Posterior vena cava (tissue), 2 donors: ENCODE measurements at places on chromosomes 5 and 9. TPM values are rescaled to one million over a fixed set of nuclear protein-coding genes. Genes with fewer than 3 reads are reported as not detected.

- DNase-seq, result no peak
These were observed 29.2 kb upstream of the JAK2 start for GRCh38 chr9:4955836-4956235.

- DNase-seq, result no peak
These were observed 36.2 kb downstream of the GRIN3A start for GRCh38 chr9:101702257-101702656.

GRCh38 chr9:110591526-110591925 is 12.0 kb upstream of the SVEP1 start:
- no peak for DNase-seq

DNA sequence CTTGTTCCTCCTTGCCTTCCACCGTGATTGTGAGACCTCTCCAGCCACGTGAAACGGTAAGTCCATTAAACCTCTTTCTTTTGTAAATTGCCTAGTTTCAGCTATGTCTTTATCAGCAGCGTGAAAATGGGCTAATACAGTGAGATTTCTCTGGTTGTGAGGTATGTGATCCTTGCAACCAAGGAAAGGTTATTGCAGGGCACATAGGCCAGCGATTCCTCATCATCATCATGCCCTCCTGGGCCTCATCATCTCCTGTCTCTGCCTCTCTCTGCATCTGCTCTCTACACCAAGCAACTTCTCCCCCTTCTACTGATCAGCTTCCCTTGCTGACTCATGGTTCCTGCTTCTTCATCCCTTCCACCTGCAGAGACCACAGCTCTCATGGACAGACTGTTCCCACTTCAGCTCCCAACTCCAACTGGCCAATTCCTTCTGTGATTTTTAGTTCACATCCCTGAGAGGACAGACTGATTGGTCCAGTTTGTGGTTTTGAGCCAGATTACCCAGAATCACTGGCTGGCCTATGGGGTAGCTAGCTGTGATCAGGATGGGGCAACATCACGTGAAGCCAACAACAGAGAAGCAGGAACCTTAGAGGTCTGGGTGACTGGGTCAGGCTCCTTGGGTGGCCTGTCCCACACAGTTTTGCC is 53.1 kb downstream of the LIX1 start:
- no peak for DNase-seq

GPRIN1 gene
- 0.37 TPM for total RNA-seq

OR2V1 gene
- not detected for total RNA-seq

ZNF618 gene
- 9.2 TPM for total RNA-seq
